Activated CD8-positive, alpha-beta T cell treated with anti-CD3 and anti-CD28 coated beads, Interleukin-2, amount 10 ng/mL, durations not matched to agents 7 days and 5 days (primary cell): ENCODE measurements at places on chromosomes 4 and X. TPM values are rescaled to one million over a fixed set of nuclear protein-coding genes. Genes with fewer than 3 reads are reported as not detected.
A peak's percentile ranks its signal among the peaks of the same experiment; 100 is the strongest.

DNA sequence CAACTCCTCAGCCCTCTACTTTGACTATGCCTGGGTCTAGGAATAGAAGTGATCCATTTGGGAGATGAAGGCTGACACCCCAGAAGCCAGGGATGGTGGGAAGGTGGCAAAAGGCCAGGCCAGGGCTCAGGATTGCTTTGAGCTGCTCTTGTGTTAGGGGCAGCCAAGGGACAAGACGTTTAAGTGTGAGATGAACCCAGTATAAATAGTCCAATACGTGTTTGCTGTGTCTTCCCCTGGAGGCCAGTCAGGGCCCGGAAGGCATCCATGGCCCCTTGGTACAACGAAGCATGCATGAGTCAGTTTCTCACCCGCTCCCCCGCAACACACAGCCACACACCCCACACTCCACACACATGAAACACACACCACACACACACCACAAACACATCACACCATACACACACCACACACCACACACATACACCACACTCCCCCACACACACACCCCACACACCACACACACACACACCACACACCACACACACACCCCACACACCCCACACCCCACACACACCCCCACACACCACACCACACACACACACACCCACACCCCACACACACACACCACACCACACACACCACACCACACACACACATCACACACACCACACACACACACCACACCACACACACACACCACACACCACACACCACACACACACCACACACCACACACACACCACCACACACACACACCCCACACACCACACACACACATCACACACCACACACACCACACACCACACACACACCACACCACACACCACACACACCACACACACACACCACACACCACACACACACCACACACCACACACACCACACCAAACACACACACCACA lies 5.1 kb downstream of the STARD8 start:
- H3K4me3 ChIP-seq, result no peak overlapping the region
- no peaks in the 10 kb centered on the region for H3K4me1 ChIP-seq
- H3K27ac ChIP-seq, result no peak overlapping the region
- no peak for DNase-seq

DNA sequence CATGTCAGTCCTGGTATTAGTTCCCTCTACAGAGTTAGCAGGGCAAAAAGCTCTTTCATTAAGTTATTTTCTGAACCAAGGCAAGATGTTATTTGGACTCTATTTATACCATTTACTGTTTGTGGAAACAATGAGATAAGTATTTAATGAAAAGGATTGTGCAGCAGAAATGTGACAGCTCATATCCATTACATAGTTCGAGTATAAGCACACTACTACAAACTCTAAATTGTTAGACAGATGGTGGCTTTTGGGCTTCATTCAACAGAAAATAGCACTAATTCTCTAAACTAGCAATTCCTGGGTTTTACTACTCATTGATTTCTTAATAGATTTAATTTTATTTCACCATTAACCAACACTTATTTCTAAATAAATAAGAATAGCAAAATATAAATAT lies 95.2 kb upstream of the ANK2 start:
- H3K27ac ChIP-seq, result no peak overlapping the region
- H3K4me1 ChIP-seq, result no peaks in the 10 kb centered on the region
- peaks cover 3% of the 10 kb centered on the region for H3K27me3 ChIP-seq
- DNase-seq, result no peak

- H3K4me1 ChIP-seq, result peaks cover 29% of the 10 kb centered on the region
- H3K27ac ChIP-seq, result peak overlapping the region; percentile 96
- no peak for DNase-seq
- H3K4me3 ChIP-seq, result peak overlapping the region; percentile 95
- no peaks in the 10 kb centered on the region for H3K27me3 ChIP-seq
These were observed 701 bp downstream of the ARHGAP4 start for GRCh38 chrX:153925387-153925738.

DNA sequence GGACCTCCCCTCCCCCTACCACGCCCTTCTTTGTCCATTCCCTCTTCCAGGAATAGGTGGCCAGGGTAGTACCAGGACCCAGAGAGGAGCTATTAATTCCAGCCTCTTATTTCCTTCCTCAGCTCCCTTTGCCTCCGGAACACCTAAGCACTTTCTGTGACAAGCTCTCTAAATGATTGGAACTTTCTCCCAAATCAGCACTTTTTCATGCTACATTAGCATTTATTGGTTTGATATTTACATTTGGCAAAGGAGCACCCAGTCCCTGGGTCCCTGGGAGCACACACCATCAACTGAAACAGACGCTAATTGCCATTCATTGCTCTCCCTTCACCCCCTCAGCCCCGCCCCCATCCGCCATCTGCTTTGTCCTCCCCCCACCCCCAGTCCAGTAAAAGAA lies 182.0 kb upstream of the BCOR start:
- no peaks in the 10 kb centered on the region for H3K36me3 ChIP-seq
- no peak overlapping the region for H3K27ac ChIP-seq
- H3K4me1 ChIP-seq, result peaks cover 38% of the 10 kb centered on the region
- no peak overlapping the region for H3K4me3 ChIP-seq

- no peak for DNase-seq
- H3K36me3 ChIP-seq, result no peaks in the 10 kb centered on the region
- no peaks in the 10 kb centered on the region for H3K27me3 ChIP-seq
- H3K27ac ChIP-seq, result no peak overlapping the region
- no peak overlapping the region for H3K4me3 ChIP-seq
These were observed 122.3 kb downstream of the MID1IP1 start for GRCh38 chrX:38923451-38923969.

DNA sequence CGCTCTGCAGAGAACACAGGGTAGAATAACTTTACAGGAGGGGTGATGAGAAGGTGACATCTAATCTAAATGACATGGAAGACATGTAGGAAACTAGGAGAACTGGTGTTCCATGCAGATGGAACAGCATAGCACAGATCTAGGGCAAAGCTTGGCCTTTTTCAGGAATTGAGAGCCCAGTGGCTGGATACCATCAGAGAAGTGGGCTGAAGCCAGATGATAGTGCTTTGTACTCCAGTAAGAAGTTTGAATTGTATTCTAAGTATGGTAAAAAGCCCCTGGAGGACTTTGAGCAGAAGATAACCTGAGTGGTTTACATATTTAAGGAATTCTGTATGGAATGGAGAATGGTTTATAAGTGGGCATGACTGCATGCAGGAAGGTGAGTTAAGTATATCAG lies 32.8 kb downstream of the ENOPH1 start:
- H3K27me3 ChIP-seq, result no peaks in the 10 kb centered on the region
- H3K4me3 ChIP-seq, result no peak overlapping the region
- H3K36me3 ChIP-seq, result peaks cover 43% of the 10 kb centered on the region
- no peak for DNase-seq
- H3K4me1 ChIP-seq, result no peaks in the 10 kb centered on the region
- H3K27ac ChIP-seq, result no peak overlapping the region

GRCh38 chr4:174648812-174649211 lies 126.5 kb upstream of the HPGD start:
- H3K27ac ChIP-seq, result no peak overlapping the region
- H3K4me3 ChIP-seq, result no peak overlapping the region
- no peak for DNase-seq
- no peaks in the 10 kb centered on the region for H3K4me1 ChIP-seq
- peaks cover 2% of the 10 kb centered on the region for H3K27me3 ChIP-seq

- H3K27me3 ChIP-seq, result no peaks in the 10 kb centered on the region
- H3K4me3 ChIP-seq, result no peak overlapping the region
- DNase-seq, result no peak
- peaks cover 7% of the 10 kb centered on the region for H3K36me3 ChIP-seq
These were observed 105.8 kb upstream of the EGFL6 start for GRCh38 chrX:13463608-13464007.

DNA sequence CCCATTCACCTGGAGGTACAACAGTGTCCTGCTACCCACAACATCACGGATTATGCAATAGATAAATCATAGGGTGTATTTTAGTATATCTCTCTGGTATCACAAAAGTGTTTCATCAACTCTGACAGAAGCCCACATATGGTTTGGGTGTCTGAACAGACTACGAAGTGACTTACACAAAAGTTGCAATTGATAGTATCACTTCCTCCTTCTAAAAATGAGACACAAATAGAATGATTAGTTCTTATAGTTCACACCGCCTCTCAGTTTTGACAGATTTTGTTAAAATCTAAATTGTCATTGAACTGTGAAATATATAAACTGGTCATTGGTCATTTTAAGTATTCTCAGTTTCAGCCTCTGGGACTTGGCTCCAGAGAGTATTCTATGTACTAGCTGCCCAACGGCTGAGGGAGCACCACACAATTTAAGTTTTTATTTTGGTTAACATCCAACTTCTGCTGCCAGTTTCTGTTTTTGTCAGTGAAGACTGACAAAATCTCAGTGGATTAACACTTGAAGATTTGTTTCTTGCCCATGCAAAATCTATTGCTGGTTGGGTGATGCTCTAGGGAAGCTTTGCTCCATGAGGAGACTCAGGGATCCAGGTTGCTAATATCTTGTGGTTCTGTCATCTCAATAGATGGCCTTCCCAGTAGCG lies 113.8 kb upstream of the PUDP start:
- no peak for DNase-seq
- no peak overlapping the region for H3K4me3 ChIP-seq
- H3K36me3 ChIP-seq, result peaks cover 5% of the 10 kb centered on the region
- H3K27ac ChIP-seq, result no peak overlapping the region
- H3K27me3 ChIP-seq, result no peaks in the 10 kb centered on the region

- peaks cover 8% of the 10 kb centered on the region for H3K27me3 ChIP-seq
- H3K27ac ChIP-seq, result no peak overlapping the region
- no peak overlapping the region for H3K4me3 ChIP-seq
- H3K4me1 ChIP-seq, result no peaks in the 10 kb centered on the region
- DNase-seq, result no peak
- H3K36me3 ChIP-seq, result no peaks in the 10 kb centered on the region
These were observed 148.7 kb upstream of the NAP1L5 start for GRCh38 chr4:88846206-88846790.

DNA sequence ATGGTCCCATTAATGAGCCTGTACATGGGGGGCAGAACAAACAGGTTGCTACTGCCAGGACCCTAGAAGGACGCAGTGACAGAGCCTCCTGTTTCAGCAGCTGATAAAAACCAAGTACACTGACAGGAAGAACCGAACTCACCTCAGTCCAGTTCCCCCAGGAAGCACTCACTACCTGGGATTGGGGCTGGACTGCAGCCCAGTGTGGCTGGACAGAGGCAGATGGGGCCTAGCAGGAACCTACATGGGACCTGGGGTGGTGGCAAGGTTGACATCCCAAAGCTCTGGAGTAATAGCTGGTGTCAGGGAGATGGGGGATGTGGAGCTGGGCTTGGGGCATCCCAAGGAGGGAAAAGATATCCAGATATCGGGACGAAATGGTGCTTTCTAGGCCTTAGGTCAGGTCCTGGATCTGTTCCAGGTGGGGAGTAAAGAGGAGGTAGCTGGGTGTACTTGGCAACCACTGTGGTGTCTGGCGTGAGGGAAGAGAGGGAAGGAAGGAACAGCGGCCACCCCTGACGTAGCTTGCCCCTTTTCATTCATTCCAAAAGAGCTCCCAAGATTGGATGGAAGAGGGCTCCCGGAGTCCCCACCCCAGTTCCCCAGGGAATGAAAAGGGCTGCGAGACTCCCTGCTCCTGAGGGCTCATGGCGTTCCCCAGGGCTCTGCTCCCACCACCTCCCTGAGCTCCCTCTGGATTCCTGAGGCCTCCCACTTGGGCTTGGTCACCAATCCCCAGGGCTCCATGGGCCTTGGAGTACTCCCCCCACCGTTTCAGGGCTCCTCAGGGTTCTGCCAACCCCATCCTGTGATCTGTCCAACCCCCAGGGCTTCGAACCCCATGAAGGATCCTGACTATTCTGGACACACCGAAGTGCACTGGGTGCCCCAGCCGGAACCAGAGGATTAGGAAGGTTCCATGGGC lies 4.5 kb downstream of the EMD start:
- peak overlapping the region; percentile 20 for H3K27ac ChIP-seq
- H3K36me3 ChIP-seq, result peaks cover 7% of the 10 kb centered on the region
- peaks cover 16% of the 10 kb centered on the region for H3K4me1 ChIP-seq
- no peak overlapping the region for H3K4me3 ChIP-seq
- no peaks in the 10 kb centered on the region for H3K27me3 ChIP-seq
- DNase-seq, result no peak

GRCh38 chr4:15677507-15677988 lies 4.1 kb upstream of the FAM200B start:
- no peak for DNase-seq
- no peak overlapping the region for H3K27ac ChIP-seq
- H3K36me3 ChIP-seq, result peaks cover 32% of the 10 kb centered on the region
- H3K27me3 ChIP-seq, result no peaks in the 10 kb centered on the region
- H3K4me3 ChIP-seq, result no peak overlapping the region
- peaks cover 33% of the 10 kb centered on the region for H3K4me1 ChIP-seq

- no peak overlapping the region for H3K4me3 ChIP-seq
- H3K27ac ChIP-seq, result no peak overlapping the region
- no peak for DNase-seq
- no peaks in the 10 kb centered on the region for H3K27me3 ChIP-seq
These were observed 9.8 kb upstream of the FOXO4 start for GRCh38 chrX:71085900-71086299.

- no peak overlapping the region for H3K27ac ChIP-seq
- no peak for DNase-seq
- no peak overlapping the region for H3K4me3 ChIP-seq
- peaks cover 3% of the 10 kb centered on the region for H3K27me3 ChIP-seq
These were observed 116.2 kb downstream of the SLC2A9 start for GRCh38 chr4:9904976-9905587.

The ENPEP gene
- 0.53 TPM for total RNA-seq

The NIPAL1 gene
- total RNA-seq, result 1.1 TPM

The DYNLT3 gene
- 16.1 TPM for total RNA-seq

The F8A1 gene
- total RNA-seq, result 54.4 TPM

The CLIC2 gene
- total RNA-seq, result 0.16 TPM

The ATP1B4 gene
- not detected for total RNA-seq
